Hematopoietic multipotent progenitor cell treated with erythropoietin and hydrocortisone succinate and interleukin-3 and kit ligand, for 15 days (in vitro differentiated cells): ENCODE measurements at places on chromosomes 12 and 14.

DNA sequence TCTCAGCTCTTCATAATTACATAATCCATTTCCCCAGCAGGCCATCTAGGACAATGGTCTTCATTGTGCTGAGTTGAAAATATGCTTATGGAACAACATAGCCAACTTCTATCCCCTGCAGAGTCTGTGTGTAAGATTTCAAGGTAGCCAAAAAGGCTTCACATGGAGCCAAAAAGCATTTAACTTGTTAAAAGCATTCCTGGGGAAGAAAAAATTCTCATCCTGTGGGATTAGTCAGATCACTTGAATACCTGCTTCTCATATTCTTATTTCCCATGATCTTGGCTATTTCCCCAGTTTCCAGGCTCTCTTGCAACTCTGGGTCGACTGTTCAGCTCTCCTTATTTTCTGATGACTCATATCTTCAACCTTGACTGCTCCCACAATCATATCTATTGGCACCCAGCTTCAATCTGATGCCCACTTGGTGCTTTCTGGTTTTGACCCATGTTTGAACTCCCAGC lies 178.9 kb downstream of the KLHL28 start:
- DNase-seq = no peak

GRCh38 chr14:61372842-61373555 lies 51.6 kb downstream of the PRKCH start:
- no peak for DNase-seq

GRCh38 chr14:90299408-90299807 lies 32.3 kb downstream of the NRDE2 start:
- no peak for DNase-seq

- no peak for DNase-seq
Measured at GRCh38 chr12:39618701-39619100, 902 bp downstream of the ABCD2 start.

GRCh38 chr12:4960030-4960429 lies 50.3 kb downstream of the KCNA1 start:
- no peak for DNase-seq

GRCh38 chr12:52748578-52748977 lies 28.6 kb downstream of the KRT76 start:
- DNase-seq = no peak

DNA sequence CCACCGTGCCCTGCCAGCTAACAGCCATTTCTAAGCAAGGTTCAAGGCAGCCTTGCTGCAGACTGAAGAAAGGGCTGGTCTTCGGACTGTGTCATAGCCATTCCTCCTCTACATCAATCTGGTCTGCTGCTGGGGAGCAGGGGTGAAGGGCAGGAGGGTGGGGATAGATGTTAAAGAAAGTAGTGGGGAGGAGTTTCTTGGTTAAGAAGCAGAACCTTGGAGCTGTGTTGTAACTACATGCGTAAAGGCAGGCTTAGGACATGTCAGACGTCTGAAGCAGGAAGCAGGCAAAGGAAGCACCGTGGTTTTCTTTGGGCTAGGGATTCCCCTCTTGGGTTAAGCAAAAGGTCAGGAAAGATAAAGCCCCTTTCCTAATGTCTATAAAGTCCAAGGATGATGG lies 18.1 kb upstream of the NEK9 start:
- no peak for DNase-seq

GRCh38 chr12:6626654-6627283 lies 9.0 kb downstream of the LPAR5 start:
- no peak for DNase-seq

- DNase-seq = no peak
Measured at GRCh38 chr12:101940400-101940950, 63.1 kb downstream of the DRAM1 start.

DNA sequence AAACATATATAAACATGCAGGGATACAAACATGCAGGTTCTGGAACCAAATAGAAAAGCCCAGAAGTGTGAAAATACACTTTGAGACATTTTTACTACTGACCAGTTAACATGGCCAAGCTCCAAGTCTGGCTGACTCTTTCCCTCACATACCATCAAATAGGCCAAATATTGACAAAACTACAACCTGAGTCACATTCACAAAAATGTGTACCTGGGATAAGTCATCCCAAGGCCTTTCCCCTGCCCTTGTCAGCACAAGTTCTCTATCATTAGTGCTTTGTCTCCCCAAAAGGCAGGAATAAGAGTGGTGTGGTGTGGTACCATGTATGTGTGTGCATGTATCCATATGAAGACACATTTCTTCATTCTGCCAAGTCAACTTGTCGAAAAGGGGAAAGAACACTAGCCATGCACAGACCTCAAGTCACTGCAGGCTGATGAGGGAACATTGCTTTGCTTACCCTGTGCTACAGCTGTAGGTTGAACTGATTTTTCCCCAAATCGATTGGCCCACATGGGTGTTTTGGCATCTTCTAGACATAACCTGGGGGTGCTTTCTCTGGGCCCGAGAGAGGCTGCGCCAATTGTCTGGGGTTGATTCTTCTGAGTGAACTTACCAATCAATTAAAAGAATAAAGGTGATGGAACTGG lies 14.9 kb downstream of the HOXC4 start:
- DNase-seq = no peak

GRCh38 chr14:96881713-96882112 lies 84.5 kb downstream of the VRK1 start:
- no peak for DNase-seq

DNA sequence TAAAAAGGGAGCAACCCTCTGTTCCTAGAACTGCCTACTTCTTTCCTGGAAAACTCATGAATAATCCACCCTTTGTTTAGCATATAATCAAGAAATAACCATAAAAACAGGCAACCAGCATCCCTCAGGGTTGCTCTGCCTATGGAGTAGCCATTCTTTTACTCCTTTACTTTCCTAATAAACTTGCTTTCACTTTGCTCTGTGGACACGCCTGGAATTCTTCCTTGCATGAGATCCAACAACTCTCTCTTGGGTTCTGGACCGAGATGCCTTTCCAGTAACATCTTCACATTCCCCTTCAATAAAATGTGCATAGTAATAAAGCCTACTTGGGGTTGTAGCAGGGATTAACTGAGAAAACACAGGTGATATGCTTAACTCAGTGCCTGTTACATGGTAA lies 286.4 kb upstream of the AMIGO2 start:
- DNase-seq = no peak

DNA sequence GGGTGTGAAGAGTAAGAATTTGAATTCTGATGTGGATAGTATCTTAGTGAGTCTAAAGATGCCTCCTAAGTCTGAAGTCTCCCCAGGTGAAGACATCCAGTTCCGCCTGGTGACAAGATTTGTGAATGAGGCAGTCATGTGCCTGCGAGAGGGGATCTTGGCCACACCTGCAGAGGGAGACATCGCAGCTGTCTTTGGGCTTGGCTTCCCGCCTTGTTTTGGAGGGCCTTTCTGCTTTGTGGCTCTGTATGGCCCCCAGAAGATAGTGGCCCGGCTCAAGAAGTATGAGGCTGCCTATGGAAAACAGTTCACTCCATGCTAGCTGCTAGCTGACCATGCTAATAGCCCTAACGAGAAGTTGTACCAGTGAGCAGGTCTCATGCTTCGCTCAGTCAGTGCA lies 24.6 kb upstream of the AICDA start:
- DNase-seq = no peak

DNA sequence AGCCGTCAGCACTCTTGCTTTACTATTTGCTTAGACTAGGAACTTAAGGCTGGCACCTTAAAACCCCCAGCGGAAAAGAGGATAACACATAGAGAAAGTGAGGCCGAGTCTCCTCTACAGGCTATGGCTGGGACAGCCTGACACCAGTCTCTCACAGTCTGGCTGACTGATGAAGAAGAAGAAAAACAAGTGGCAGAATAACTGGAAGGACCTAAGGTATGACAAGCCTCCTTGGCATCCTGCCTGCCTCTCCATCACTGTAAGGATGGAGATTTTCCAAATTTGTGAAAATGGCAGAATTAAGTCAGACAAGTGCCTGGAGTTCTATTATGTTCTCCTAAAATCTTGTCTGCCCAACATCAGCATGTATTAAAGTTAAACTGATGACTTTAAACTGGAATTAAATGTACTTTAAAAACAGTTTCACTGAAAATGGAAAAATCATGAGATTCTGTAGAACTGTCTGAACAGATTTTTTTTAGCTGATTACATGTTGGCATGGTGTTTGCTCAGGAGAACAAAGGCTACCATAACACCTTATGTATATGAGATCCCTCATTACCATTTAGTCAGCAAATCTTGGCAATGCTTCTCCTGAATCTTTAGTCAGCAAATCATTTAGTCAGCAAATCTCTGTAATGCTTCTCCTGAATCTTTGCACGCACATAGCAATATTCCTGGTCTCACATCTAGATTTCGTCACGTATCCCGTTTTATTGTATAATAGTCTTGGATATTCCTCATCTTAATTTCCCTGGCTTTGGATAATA lies 140.3 kb upstream of the AEBP2 start:
- DNase-seq = no peak

GRCh38 chr12:89846473-89847055 lies 137.9 kb upstream of the ATP2B1 start:
- no peak for DNase-seq

- DNase-seq = no peak
Measured at GRCh38 chr14:37566811-37567371, 28.2 kb downstream of the FOXA1 start.

DNA sequence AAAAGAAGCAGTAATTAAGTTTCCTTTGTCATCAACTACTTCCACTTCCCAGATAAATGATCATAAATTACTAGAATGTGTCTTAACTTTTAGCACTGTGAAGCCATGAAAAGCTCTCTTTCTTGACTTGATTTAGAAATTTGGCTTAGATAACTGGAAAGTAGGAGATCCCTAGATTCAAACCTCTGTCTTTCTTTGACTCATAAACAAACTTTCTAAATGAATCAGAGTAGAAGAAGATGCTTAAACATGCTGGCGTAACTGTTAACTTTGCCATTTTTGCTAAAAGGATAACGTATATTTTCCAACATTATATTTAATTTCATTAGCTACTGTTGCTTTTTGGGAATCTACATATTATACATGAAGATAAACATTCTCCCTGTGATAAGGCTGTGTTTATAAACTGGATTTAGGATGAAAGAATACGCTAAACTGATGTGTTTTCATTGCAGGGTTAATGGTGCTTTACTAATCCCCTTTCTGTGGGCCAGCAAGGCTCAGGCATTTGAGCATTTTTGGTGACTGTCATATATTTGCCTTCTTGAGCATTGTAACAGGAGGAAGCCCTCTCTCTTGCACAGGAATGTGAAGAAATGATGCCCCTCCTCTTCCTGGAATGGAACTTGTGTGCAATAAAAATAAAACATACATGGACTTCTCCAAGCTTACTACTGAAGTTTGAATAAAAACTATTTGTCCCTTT lies 301.4 kb downstream of the BMP4 start:
- DNase-seq = no peak

- DNase-seq = no peak
Measured at GRCh38 chr12:6826125-6826733, 2.0 kb upstream of the P3H3 start.

DNA sequence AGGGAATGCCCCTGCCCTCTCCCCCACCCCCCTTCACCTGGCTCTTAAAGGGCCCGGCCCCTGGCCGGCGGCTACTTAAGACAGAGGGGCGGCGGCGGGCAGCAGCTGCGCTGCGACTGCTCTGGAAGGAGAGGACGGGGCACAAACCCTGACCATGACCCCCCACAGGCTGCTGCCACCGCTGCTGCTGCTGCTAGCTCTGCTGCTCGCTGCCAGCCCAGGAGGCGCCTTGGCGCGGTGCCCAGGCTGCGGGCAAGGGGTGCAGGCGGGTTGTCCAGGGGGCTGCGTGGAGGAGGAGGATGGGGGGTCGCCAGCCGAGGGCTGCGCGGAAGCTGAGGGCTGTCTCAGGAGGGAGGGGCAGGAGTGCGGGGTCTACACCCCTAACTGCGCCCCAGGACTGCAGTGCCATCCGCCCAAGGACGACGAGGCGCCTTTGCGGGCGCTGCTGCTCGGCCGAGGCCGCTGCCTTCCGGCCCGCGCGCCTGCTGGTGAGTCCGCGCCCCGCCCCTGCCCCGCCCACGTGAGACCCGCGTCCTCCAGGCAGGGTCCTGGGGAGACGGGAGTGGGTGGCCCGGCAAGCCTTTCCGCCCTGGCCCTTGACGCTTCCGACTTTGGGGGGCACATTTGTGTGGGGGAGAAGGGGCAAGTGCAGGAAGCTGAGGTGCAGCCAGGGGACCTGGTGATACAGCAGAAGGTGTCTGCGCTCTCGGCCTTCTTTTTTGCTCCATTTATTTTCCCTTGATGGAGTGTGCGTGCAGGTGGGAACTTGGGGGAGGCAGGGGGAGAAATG lies at the start of gene IGFBP6:
Gene IGFBP6, plus strand, starts transcription at position 104 of the 790 bp plus-strand sequence. Its CDS starts 51 bp downstream, at position 155.
- DNase-seq = no peak

- DNase-seq = no peak
Measured at GRCh38 chr12:69129564-69129963, 109.8 kb upstream of the CPSF6 start.

GRCh38 chr12:89089264-89089663 lies 263.0 kb downstream of the DUSP6 start:
- no peak for DNase-seq

DNA sequence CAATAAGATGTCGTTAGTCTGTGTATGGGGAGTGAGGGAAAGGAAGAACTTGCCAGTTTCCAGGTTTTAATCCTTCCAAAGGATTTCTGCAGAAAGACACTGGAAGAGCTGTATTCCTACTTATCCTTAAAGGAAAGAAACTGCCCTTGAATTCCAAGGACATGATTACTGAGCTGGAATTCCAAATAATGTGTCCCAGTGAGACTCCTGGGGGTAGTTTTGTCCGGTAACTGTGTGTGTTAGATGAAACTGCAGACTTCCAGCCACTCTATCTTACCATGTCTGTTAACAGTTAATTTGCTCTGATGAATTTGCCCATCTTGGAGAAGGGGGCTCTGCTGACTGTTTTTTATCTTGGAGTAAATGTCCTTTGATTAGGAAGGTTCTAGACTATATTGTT lies 33.0 kb downstream of the CKB start:
- DNase-seq = no peak

GRCh38 chr14:99647411-99647810 lies 2.5 kb downstream of the HHIPL1 start:
- DNase-seq = no peak

DNA sequence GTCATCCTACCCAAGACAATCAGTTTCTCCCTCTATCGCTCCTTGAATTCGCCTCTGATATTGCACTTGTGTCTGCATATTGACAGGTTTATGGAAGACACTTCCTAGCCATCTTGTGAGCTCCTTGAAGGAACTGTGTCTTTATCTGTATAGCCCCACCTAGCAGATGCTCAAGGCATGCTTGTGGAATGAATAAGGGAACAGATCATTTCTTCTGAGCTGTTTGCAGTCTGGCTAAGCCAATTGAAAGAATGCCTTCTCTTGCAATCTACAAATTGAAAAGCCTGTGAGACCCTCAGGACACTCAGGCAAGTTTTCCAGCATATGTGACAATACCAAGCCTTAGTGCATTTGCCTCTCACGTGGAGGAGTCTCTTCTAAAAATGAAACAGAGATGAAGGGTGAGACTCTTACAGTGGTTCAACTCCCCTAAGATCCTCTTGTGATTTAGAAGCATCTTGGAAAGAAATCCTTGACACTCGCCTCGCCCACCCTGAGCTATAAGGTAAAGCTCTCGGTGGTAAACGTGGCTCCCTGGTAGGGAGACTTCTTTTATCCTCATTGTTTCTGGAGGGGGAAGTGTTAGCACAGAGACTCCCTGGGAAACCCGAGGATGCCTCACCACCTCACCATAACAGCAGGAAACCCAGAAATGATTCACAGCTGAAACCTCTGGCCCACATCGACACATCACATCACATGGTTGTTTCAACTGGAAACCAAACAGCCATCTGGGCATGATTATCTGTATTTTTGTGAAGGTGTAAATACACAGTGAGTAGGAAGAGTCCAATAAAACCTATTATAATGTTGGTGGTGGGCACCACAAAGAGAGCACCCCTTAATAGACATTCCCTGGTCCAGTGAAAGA lies 112.3 kb upstream of the BCL2L14 start:
- DNase-seq = no peak
